ENCODE measurements at places on chromosomes 4 and X. TPM values are rescaled to one million over a fixed set of nuclear protein-coding genes. Genes with fewer than 3 reads are reported as not detected.

The CLCN4 gene
- 8.1 TPM for total RNA-seq

The RNF150 gene
- total RNA-seq: 16.8 TPM

The NXF2 gene
- not detected for total RNA-seq

The ERCC6L gene
- total RNA-seq: 0.63 TPM

The MAGEA12 gene
- not detected for total RNA-seq

The HDX gene
- total RNA-seq: 6.0 TPM

The ADH6 gene
- total RNA-seq: not detected

The HSFX1 gene
- total RNA-seq: 2.4 TPM

The DRP2 gene
- total RNA-seq: 0.09 TPM

The AWAT2 gene
- not detected for total RNA-seq

The GDPD2 gene
- total RNA-seq: 68.6 TPM

- H3K27me3 ChIP-seq: no peaks in the 10 kb centered on the region
- H3K36me3 ChIP-seq: no peaks in the 10 kb centered on the region
- no peak for DNase-seq
- H3K4me3 ChIP-seq: no peak overlapping the region
Observed at GRCh38 chr4:128347175-128347868, 59.7 kb upstream of the PGRMC2 start.

- no peaks in the 10 kb centered on the region for H3K27me3 ChIP-seq
- H3K36me3 ChIP-seq: peaks cover 10% of the 10 kb centered on the region
- peak overlapping the region; percentile 99 for H3K27ac ChIP-seq
- peaks cover 36% of the 10 kb centered on the region for H3K4me1 ChIP-seq
- no peak for DNase-seq
Observed at GRCh38 chr4:143512978-143513313, 556 bp upstream of the SMARCA5 start.

- no peaks in the 10 kb centered on the region for H3K36me3 ChIP-seq
- H3K27me3 ChIP-seq: no peaks in the 10 kb centered on the region
- H3K4me3 ChIP-seq: no peak overlapping the region
- DNase-seq: no peak
- H3K27ac ChIP-seq: no peak overlapping the region
Observed at GRCh38 chrX:107924136-107924746, 57.9 kb downstream of the TEX13B start.

- H3K4me3 ChIP-seq: no peak overlapping the region
- no peaks in the 10 kb centered on the region for H3K4me1 ChIP-seq
- H3K36me3 ChIP-seq: no peaks in the 10 kb centered on the region
- no peak for DNase-seq
Observed at GRCh38 chr4:170110285-170110672, 20.5 kb upstream of the AADAT start.

GRCh38 chr4:177692907-177693306 lies 250.7 kb upstream of the AGA start:
- no peaks in the 10 kb centered on the region for H3K36me3 ChIP-seq
- H3K27me3 ChIP-seq: no peaks in the 10 kb centered on the region
- no peak for DNase-seq
- H3K4me1 ChIP-seq: no peaks in the 10 kb centered on the region

DNA sequence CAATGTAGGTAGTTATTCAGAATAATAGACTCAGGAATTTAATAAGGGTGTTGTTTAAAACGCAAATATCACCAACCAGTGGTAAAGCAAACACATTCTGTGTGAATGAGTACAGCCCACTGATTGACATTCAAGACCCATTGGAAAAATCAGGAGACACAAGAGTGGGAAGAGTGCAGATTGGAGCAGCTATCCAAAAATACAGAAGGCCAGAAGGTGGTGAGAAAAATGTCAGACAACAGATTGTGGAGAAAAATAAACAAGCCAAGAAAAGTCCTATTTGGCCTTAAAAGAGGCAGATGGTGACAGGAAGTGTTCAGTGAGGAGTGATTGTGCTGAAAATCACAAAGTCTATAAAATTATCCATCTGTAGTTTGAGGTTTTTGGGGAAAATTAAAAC lies 39.3 kb downstream of the CPE start:
- no peaks in the 10 kb centered on the region for H3K27me3 ChIP-seq
- H3K4me3 ChIP-seq: no peak overlapping the region
- H3K27ac ChIP-seq: no peak overlapping the region
- H3K4me1 ChIP-seq: no peaks in the 10 kb centered on the region
- DNase-seq: no peak

DNA sequence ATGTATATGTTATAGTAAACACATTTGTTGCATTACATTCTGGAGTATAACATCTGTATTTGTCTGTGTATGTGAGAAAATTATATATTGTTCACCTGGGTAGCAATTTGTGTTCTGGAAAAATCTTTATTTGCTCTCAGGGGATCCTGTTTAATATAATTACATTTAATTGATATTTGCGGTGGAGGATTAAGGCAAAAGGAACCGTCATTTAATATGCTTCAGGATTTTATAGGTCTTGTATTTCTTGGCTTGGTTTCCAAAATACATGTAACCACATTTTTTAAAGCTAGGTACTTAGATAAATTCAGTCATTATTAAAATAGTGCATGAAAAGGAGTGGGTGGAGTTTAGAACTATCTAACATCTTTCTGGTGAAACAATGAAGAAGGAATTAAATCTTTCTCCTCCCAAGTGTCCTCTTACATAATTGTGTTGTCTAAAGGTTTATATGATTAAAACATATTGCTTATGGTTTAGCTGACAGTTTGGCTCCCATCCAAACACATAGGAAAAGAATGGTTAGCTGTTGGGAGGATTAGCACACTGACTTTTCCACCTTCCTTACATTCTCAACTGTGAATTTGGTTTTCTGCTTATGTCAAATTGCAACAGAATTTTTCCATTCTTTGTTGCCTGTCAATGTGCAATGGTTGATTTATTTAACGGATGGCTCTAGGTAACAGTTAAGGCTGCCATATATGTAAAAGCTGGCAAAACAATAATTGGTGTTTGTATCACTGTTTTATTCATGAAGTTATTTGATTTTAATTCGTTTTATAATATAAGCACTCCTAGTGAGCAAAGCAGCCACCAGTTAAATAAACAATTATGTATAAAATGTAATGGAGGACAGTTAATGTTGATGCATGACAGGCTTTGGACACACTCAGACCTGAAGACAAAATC lies 250.8 kb upstream of the SFRP2 start:
- H3K4me1 ChIP-seq: no peaks in the 10 kb centered on the region
- H3K4me3 ChIP-seq: no peak overlapping the region
- peaks cover 4% of the 10 kb centered on the region for H3K27me3 ChIP-seq
- no peak overlapping the region for H3K27ac ChIP-seq
- no peaks in the 10 kb centered on the region for H3K36me3 ChIP-seq
- no peak for DNase-seq

GRCh38 chr4:1051472-1051871 lies 40.0 kb downstream of the FGFRL1 start:
- no peaks in the 10 kb centered on the region for H3K27me3 ChIP-seq
- no peak for DNase-seq
- no peak overlapping the region for H3K27ac ChIP-seq
- H3K4me3 ChIP-seq: no peak overlapping the region
- H3K36me3 ChIP-seq: no peaks in the 10 kb centered on the region

DNA sequence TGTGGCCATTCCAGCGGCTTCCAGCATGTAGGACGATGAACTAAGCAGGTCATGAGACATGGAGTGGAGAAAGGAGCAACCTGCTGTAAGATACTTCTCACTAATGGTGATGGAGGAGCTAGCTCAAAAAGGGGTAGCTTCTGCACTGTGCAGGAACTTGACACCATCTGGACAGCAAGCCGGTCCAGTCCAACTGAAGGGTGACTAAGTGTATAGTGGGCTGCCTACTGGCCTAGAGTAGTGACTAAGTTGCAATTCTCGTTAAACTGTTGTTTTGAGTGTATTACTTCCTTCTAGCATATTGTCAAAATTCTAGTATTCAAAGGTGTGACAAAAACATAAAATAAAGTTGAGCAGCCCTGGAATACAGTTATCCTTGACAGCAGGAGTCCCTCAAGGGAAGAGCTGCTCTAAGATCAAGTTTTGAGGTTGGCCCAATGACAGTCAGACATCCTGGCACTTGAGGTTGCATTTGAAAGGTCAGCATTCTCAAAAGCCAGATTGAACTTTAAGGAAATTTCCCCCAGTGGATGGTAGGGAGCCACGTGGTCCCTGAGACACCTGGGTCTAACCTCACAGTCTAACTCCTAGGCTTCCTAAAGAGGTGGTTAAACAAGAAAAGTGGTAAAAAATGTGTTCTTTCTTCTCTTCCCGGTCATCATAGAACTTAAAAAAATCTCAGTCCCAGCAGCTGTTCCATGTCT lies 8.0 kb downstream of the CETN2 start:
- no peak overlapping the region for H3K4me3 ChIP-seq
- H3K27me3 ChIP-seq: no peaks in the 10 kb centered on the region
- no peaks in the 10 kb centered on the region for H3K36me3 ChIP-seq
- H3K27ac ChIP-seq: no peak overlapping the region
- no peaks in the 10 kb centered on the region for H3K4me1 ChIP-seq

GRCh38 chr4:52925531-52925968 lies 63.4 kb downstream of the RASL11B start:
- no peaks in the 10 kb centered on the region for H3K27me3 ChIP-seq
- no peaks in the 10 kb centered on the region for H3K4me1 ChIP-seq
- no peak for DNase-seq
- H3K27ac ChIP-seq: no peak overlapping the region
- H3K4me3 ChIP-seq: no peak overlapping the region

DNA sequence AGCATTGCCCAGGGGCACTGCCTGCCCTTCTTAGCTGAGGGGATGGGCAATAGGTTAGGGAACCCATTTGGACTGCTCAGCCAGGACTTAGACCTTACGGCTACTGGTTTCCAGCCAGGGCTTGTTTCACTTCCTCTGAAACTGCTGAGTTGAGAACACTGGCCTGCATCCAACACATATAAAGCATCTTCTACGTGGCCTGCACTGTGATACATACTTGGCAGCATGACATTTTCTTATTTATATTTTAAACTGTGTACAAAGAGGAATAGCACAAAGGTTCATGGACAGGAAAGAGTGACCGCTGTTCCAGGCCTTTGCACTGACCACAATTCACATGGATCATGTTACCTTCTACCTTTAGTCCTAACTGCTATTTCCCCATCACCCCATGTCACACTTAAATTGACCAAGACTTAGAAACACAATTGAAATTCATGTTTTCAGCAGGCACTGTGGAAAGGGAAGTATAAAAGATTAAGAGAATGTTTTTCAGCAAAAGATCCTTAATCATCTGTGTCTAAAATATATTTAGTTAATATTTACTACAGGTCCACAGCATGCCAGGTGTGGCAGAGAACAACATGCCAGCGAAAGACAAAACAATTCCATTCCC lies 43.7 kb downstream of the NLGN4X start:
- DNase-seq: no peak

- H3K4me1 ChIP-seq: no peaks in the 10 kb centered on the region
- no peaks in the 10 kb centered on the region for H3K27me3 ChIP-seq
- no peak overlapping the region for H3K4me3 ChIP-seq
- DNase-seq: no peak
- H3K36me3 ChIP-seq: no peaks in the 10 kb centered on the region
Observed at GRCh38 chr4:68119921-68120320, 9.7 kb downstream of the TMPRSS11F start.

GRCh38 chr4:113919145-113919544 lies 60.3 kb downstream of the ARSJ start:
- no peak overlapping the region for H3K4me3 ChIP-seq
- H3K4me1 ChIP-seq: no peaks in the 10 kb centered on the region

- no peak overlapping the region for H3K4me3 ChIP-seq
- peaks cover 21% of the 10 kb centered on the region for H3K4me1 ChIP-seq
- no peak overlapping the region for H3K27ac ChIP-seq
- H3K36me3 ChIP-seq: no peaks in the 10 kb centered on the region
- DNase-seq: no peak
Observed at GRCh38 chr4:145613566-145614232, 5.5 kb upstream of the MMAA start.

GRCh38 chr4:141356321-141356962 lies 135.7 kb downstream of the ZNF330 start:
- no peak for DNase-seq
- H3K36me3 ChIP-seq: no peaks in the 10 kb centered on the region
- H3K27me3 ChIP-seq: no peaks in the 10 kb centered on the region

DNA sequence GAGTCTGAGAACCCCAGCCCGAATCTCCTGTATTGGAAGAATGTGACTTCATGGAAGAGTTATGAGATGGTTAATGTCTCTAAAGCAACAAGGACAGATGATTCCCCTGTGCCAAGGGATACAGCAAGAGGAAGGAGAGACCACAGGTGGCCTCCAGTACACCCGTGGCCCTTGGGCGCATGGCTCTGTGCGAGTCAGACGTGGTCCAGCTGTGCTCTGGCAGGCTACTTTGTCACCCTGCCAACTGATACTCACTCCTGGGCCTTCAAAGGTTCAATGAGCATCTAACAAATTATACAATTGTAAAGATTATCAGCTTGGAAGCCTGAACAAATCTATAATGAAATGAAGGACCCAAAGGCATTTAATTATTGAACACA lies 71.7 kb downstream of the NYX start:
- no peaks in the 10 kb centered on the region for H3K27me3 ChIP-seq
- DNase-seq: no peak
- H3K4me1 ChIP-seq: no peaks in the 10 kb centered on the region
- H3K36me3 ChIP-seq: no peaks in the 10 kb centered on the region

DNA sequence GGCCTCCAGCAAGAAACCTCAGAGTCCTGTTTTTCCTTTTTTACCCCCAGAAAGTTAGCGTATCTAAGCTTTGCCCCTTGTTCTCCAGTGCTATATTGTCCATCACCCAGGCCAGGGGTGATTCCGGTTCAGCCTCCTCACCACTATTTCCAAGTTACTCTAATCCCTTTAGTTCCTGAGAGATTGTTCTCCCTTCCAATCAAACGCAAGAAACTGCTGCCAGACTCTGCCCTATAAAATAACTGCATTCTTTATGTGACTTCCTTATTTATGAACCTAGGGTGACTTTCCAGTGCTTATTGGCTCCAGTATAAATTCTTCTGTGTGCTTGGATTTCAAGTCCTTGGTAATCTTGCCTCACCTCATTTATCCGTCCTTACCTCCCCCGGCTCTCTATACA lies 65.7 kb downstream of the CLCN5 start:
- no peak overlapping the region for H3K27ac ChIP-seq
- H3K4me1 ChIP-seq: no peaks in the 10 kb centered on the region
- H3K36me3 ChIP-seq: no peaks in the 10 kb centered on the region
- H3K4me3 ChIP-seq: no peak overlapping the region

DNA sequence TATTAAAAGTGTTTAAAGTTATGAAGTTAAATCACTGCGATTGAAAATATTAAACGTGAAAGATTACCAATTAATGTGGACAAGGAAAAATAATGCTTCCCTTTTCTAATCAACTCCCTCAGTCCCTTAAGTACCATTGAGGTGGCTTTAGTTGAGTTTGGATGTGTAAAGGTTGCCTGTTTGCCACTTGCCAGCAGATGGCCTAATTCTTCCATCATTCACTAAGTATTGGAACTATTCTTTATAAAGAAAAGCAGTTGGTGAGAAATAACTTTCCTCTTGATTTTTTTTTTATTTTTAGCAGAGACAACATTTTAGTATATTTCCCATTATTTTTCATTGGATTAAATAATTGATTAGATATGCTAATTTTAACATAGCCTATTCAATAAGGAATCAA lies 295.9 kb upstream of the TACR3 start:
- no peaks in the 10 kb centered on the region for H3K27me3 ChIP-seq
- DNase-seq: no peak
- H3K36me3 ChIP-seq: no peaks in the 10 kb centered on the region
- H3K4me3 ChIP-seq: no peak overlapping the region
